ENCODE measurements at places on chromosomes 13 and 19.

- no peak for DNase-seq
Observed at GRCh38 chr13:20696073-20696472, 7.4 kb upstream of the IL17D start.

- DNase-seq = no peak
Observed at GRCh38 chr13:31860002-31860401, 120.7 kb downstream of the RXFP2 start.

DNA sequence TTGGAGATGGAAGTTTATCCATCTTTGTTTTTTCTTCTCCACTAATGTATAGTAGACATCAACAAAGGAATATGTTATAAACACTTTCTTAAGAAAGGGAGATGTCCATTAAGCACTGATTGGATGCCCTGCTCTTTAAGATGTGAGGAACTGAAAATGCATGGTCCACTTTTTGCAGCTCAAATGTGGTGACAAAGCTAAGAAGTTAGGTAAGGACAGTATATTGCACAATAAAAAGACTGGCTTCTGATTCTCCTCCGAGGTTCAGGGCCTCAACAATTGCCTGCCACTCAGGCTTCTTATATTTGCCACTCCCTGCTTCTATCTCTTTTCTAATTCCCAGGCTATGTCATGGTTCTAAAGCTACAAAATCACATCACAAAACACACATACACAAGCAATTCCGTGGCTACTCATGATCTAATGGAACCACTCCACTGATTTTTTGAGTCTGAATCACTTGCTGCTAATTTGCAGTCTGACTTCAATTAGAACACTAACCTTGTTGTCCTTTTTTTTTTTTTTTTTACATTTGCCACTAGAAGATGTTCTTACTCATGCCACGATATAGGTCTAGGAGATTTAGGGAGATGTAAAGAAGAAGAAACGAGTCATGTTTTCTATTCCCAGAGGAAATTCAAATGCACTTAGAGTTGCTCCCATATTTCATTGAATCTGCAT, 29.6 kb upstream of the TNFSF11 start:
- DNase-seq = no peak

- DNase-seq = no peak
Observed at GRCh38 chr13:33228648-33229445, 56.7 kb downstream of the STARD13 start.

- DNase-seq = no peak
Observed at GRCh38 chr13:74138241-74138640, 4.0 kb upstream of the KLF12 start.

- DNase-seq = no peak
Observed at GRCh38 chr13:22455036-22455435, 725.7 kb upstream of the SGCG start.

GRCh38 chr13:25871389-25872125, 180.3 kb downstream of the SHISA2 start:
- no peak for DNase-seq

- no peak for DNase-seq
Observed at GRCh38 chr19:29923653-29924052, 18.4 kb upstream of the URI1 start.

GRCh38 chr13:29969286-29969685, 118.9 kb upstream of the UBL3 start:
- DNase-seq = no peak

DNA sequence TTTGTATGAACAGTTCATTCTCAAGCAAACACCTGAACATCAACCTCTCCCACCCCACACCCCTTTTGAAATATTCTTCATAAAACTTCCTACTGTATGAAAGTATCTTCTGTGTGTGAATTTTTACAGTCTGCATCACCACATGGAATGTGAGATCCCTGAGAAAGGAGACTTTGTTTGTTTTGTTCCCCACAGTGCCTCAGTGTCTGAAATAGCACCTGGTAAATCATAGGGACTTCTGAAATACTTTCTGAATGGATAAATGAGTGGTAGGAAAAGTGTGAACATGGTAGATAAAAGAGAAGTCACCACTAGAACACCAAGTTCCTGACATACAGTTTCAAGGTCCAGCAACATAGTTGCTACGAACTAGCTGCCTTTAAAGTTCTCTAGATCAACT, 1071.2 kb downstream of the EFNB2 start:
- DNase-seq = no peak

GRCh38 chr13:41394166-41394565, 63.2 kb upstream of the RGCC start:
- no peak for DNase-seq

GRCh38 chr13:26220575-26220974, 1.5 kb downstream of the RNF6 start:
- DNase-seq = no peak

- no peak for DNase-seq
Observed at GRCh38 chr13:39748961-39749360, 93.5 kb downstream of the COG6 start.

DNA sequence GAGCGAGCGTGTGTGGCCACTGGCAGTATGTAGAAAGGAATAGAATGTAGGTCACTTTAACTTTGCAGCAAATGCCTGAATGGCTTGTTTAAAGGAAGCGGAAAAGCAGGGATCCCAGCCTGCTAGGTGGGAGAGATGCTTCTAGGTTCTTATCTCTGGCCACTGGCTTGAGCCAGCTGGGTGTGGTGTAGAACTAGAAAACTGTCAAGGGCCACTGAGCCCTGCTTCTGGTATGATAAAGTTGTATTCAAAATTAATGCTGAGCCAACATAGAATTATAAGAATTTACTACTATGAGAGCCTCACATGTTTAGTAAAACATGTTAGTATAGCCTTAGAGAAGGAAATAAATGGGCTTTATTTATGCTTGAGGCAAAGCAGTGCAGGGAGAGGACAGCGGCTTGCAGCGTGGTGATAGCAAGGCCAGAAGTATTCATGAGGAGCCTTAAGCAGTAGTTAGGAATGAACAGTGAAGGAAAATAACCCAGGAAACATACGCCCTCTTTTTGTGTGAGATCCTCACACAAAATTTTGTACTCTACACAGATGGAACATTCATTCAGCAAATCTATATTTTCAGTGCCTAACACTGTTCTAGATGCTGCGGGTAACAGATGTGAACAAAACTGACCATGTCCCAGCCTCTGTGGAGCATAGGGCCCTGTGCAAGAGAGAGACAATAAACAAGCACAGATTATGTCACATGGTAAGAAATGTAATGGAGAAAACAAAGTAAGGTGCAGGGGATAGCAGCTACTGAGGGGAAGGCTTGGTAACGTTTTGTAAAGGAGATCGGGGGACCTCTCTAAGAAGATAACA, 863.2 kb downstream of the DIAPH3 start:
- no peak for DNase-seq

DNA sequence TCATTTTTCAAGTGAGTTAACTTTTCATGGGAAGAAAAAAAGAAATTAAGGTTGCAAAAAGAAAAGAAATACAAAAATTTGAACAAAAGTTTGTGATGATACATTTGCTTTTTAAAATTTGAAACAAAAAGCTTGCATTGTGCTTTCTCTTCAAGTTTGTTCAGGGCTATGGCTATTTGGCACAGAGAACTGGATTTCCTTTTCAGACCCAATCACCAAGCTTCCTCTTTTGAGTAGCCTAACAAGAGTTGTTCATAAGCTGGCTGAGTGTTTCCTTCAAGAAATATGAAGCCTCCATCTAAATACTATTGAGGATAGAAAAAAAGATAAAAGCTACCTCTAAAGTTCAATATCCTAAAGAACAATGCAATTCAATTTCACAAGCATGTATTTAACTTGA, 787.8 kb downstream of the LIG4 start:
- DNase-seq = no peak

- DNase-seq = no peak
Observed at GRCh38 chr13:97198753-97199152, 23.4 kb upstream of the MBNL2 start.

DNA sequence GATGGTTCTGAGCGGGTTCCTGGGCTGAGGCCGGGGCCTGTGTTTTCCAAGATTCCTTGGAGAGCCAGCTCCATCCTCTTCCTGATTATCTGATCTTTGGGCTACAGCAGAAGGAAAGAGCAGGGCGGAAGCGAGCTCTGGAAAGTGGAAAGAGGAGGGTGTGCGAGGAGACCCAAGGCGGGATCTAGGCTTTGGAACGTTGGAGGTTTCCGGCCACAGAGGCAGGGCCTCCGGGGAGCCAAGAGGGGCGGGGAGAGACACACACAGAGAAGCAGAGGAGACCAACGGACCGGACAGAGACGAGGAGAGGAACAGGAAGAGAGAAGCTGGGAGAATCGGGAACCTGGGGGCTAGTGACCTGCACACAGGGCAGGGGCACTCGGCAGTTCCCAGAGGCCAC, at the start of gene CLEC11A:
Gene CLEC11A, plus strand, starts transcription at position 296 of the 400 bp plus-strand sequence. CDS start 162 bp downstream, outside the sequence.
- DNase-seq = no peak

DNA sequence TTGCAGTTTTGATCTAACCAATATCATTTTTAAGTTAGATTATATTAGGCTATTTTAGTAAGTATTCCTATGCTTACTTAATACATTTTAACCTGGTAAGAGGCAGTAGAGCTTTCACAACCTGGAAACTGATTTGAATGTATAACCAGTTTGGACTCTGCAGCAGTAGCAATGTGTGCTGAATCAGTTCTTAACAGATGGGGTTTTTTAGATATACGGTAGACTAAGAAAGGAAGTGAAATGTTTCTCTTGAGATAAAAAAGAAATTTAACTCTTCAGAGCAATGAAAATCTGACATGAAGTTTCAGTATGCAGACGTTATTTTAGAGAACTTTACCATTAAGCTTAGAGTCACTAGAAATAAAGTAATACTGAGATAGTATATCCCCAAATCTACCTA, 2.7 kb downstream of the NBEA start:
- DNase-seq = no peak

DNA sequence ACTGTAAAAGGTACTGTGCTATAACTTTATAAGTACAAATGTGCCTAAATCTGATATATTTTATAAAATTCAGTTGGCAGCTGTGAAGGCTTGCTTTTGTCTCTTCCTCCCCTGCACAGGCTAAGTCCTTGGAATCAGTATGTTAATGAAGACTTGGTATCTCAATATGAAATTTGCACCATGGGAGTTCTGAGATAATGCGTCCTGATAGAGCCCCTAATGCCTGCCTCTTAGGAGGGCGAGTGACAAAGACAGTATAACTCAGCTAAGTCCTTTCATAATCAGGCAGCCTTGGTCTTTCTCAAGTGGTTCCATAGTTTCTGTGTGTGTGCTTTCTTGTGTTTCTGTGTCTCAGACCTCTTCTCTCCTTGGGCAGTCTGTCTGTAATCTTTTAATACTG, 14.7 kb downstream of the LRCH1 start:
- no peak for DNase-seq

DNA sequence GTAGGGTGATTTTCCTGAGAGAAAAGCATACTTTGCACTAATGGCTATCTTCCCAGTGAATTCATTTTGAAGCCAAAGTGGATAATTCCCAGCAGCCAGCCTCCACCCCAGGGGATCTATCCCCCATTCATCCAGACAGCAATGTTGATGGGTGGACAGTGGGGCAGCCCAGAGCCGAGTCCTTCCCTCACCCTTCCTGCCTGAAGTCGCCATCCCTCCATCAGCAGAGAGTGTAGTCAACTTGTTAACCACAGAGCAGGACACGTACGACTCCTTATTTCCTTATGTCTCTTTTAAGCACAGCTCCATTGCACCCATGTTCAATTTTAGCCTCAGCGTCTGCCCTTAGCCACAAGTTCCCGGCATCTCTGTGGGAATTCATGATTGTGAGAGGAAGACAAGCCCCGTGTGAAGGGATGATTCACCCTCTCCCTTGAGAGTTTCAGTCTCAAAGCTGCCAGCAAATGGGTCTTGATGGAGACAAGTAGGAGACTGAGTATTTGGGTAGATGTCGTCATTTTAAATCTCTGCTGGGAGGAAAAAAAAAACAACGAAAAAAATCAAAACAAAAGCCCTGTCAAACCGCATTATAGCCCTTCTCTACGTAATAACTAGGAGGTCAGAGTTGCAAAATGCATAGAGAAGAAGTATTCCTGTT, 58.3 kb upstream of the MEDAG start:
- DNase-seq = no peak

DNA sequence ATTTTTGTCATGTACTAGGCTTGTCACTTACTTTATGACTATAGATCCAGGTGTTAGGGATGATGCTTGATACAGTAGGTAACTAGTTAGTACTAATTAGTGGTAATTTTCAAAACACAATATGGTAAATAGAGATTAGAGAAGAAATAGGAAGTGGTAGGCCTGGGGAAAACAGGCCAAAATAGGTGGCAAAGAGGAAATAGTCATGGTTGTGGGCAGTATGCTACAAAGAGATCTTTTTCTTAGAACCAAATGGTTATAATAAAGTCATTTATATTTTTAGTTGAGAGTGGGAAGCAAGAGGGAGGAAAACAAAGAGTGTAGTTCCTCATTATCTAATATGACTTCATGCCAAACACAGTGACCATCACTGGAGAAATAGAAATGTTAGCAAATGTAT, 9.1 kb upstream of the VWA8 start:
- DNase-seq = no peak

GRCh38 chr19:44722131-44723121, 23.5 kb downstream of the CEACAM16 start:
- DNase-seq = no peak

GRCh38 chr13:96381681-96382080, 291.8 kb downstream of the HS6ST3 start:
- DNase-seq = no peak

DNA sequence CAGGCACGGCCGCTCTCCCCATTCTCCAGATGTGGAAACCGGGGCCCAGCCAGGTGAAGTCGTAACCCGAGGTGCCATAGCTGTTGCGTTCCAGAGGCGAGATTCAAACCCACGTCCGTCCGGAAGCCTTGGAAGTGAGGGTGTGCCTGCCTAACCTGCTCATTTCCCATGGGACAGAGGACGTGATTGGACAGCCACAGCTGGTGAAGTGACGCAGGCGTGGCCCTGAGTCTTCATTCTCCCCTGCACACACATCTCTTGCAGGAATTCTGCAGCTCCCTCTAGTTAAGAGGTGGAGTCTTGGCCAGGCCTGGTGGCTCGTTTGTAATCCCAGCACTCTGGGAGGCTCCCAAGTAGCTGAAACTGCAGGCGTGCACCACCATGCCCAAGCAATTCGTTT, 16.8 kb downstream of the MEIS3 start:
- no peak for DNase-seq

- DNase-seq = no peak
Observed at GRCh38 chr19:12723381-12723640, 421 bp downstream of the TNPO2 start.

GRCh38 chr13:91704398-91704797, 306.0 kb downstream of the GPC5 start:
- DNase-seq = no peak

DNA sequence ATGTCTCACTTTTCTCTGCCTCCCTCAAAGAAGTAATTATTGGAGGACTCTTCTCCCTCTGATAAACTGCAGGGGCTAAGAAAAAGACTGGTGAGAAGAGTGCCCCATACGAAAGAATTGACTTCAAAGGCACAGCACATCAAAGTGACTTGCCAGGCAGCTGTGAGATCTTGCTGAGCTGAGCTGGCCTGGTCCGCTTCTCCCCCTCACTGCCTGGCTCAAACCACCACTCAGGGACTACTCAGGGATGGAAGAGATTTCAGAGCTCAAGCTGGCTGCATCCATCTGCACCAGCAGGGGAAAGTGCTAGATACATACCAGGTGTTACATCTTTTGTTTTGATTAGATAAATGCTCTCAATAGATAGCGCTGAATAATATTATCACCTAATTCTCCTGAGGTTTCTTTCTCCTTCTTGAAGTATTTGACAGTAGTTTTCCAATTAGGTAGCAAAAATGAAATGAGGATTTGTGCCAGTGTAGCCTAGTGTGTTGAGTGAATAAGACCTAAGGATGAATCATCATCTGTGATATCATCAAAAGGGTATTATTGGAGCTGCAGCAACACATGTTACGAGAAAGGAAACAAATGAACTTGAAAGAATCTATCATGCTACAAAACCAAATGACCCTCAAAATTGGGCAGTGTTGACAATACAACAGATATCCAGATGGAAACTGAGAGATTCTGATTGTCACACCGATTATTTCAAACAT, 379.8 kb downstream of the TBC1D4 start:
- no peak for DNase-seq

All from stimulated activated CD4-positive, alpha-beta T cell treated with anti-CD3 and anti-CD28 coated beads, Interleukin-1b, Interleukin-23, amount 100 ng/mL, for 1 hour (primary cell).